Muscle of leg (tissue), 16 donors: ENCODE measurements at places on chromosomes 13 and 19. TPM values are rescaled to one million over a fixed set of nuclear protein-coding genes. Genes with fewer than 3 reads are reported as not detected.

DNA sequence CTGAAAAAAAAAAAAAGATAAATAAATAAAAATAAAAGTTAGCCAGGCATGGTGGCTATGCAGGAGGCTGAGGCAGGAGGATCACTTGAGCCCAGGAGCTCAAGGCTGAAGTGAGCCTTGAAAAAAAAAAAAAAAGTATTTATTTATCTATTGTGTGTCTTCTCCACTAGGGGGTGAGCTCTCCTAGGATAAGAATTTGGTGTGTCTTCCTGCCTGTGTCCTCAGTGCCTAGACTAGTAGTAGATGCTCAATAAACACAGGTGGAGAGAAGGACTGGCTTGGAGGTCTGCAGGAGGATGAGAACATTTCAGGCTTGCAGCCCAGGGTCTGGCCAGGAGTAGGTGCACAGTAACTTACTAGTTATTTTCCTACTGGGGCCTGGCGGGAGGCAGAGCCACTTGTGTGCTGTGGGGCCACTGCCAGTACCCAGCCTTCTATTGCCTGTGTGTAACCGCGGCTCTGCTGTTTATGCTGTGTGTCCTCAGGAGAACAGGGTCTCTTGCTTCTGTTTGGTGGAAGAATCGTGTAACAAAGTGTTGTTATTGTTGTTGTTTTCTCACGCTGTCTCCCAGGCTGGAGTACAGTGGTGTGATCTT, 5.4 kb downstream of the LMTK3 start:
- no peak for DNase-seq

DNA sequence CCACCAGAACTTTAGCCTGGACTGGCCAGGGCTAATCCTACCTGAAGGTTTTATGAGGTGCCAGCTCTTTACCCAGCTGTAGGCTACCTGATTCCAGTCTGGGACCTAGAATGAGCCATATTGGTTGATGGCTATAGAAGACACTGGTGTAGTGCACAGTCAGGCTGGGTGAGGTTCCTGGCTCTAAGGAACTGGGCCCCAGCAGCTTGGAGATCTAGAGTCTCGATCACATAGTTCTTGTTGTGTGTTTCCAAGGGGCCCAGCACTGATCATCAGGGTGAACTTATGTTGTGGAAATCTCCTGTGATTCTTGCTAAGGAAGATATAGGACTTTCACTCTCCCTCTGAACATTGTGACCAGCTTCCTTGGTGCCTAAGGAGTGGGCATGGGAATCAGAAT, 236.3 kb downstream of the ZNF536 start:
- DNase-seq = no peak

- peak; percentile 32 for DNase-seq
These were observed 17.7 kb downstream of the POLRMT start for GRCh38 chr19:615619-616018.

DNA sequence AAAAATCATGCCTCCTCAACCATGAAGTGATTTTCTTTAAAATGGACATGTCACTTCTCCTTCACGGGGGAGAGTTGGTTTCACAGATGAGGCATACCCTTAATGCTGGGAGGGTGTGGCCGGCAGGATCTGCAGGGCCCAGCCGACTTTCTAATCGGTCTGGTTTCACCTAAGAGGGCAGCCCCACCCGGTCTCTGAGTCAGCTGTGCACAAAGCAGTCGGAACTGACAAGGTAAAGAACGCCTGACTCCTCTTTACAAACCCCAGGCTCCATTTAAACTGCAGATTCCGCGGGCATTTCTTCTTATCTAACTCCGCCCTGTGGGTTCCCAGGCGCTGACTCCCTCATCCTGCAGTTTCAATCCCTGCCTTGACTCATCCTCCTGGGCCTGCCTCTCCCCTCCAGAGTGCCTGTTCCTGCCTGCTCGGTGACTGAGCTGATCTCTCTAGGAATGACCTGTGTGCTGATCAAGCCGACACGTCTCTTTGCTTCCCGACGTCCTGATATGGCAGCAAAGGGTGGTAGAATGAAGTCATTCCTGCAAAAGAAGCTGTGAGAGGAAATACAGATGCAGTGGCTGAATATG, 63.4 kb downstream of the EFNB2 start:
- no peak for DNase-seq

GRCh38 chr19:40584007-40584406, 7.3 kb downstream of the SHKBP1 start:
- DNase-seq = no peak

DNA sequence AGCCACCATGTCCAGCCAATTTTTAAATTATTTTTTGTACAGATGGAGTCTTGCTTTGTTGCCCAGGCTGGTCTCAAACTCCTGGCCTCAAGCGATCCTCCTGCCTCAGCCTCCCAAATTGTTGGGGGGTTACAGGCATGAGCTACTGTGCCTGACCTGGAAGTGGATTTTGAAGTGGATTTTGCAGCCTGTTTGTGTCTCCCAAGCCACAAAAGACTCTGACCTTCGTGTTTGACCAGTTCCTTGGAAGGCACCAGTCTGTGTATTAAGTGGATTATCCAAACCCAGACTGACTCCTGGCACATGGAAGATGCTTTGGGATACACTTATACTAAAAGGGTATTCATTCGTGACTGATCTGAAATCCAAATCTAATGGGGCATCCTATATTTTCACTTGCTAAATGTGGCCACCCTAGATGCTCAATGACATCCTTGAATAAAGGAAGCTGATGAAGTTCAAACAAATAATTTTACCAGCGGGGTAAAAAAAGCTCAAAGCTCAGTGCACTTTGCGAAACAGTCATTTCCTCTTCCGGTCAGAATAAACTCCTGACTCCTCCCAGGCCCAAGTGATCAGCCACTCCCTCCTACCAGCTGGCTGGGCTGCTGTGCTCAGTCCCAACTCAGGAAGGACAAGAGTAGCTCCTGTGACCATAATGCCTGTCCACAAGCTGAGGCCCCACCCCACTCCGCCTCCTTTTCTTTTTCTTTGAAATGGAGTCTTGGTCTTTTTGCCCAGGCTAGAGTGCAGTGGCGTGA, 32.6 kb upstream of the GATAD2A start:
- DNase-seq = peak; percentile 74

DNA sequence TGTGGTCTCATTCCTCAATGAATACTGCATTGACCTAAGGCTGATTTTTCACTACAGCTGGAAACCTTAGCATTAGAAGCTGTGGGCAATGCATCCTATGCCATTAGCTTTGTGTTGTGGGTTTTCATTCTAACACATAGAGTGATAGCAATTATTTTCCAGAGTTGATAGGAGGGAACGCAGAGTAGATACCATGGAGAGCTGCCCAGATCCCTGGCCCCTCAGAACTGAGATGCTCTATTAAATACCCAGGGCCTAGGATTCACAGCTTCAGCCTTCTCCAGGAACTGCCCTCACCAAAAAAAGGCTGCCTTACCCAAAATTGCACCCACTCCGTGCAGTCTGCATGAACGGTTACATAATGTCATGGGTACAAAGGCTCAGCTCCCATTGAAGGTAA, 444.4 kb downstream of the SUCLA2 start:
- no peak for DNase-seq

DNA sequence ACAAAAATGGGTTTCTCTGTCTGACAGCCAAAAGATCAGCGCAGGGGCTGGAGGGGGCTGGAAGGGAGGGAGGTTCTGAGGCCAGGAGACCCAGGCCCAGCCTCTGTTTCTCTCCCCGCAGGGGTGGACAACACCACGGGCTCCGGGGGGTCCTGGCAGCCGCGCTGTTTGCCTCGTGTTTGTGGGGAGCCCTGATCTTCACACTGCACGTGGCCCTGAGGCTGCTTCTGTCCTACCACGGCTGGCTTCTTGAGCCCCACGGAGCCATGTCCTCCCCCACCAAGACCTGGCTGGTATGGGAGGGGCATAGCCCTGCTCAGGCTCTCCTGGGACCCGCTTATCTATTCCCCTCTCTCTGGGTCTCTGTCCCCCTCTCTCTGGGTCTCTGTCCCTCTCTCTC, 9.6 kb downstream of the CPT1C start:
- DNase-seq = no peak

DNA sequence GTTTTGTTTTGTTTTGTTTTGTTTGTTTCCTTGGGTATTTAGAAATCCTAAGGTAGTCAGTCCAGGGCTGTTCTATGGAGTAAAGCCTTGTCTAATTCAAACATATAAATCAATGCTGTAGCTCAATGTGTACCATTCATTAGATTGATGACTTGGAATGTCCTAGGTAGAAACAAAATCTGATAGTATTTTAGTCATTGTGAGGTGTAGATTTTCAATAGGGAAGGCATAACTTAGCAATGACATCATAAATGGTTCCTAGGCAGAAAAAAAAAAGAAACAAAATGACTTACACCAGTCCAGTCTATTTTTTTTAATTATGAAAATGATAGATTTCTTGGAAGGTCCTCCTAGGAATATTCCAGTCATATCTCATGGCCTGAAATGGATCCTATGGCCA, 189.9 kb downstream of the SPRY2 start:
- DNase-seq = no peak

DNA sequence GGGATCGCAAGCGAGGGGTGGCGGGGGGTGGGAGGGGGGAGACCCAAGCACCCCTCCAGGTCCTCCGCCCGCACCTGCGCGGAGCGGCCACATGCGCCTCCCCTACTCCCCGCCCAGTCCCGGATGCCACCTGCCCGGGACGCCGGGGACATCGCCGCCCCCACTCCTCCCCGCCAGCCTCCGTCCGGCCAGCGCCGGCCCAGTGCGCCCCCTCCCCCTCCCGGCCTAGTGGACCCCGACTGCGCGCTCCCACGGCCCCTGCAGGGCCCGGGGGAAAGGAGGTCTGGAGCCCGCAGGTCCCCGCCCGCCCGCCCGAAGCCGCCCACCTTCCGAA, 263 bp downstream of the RHPN2 start:
- peak; percentile 8 for DNase-seq

- DNase-seq = no peak
These were observed 29.5 kb upstream of the AKT2 start for GRCh38 chr19:40314656-40315055.

DNA sequence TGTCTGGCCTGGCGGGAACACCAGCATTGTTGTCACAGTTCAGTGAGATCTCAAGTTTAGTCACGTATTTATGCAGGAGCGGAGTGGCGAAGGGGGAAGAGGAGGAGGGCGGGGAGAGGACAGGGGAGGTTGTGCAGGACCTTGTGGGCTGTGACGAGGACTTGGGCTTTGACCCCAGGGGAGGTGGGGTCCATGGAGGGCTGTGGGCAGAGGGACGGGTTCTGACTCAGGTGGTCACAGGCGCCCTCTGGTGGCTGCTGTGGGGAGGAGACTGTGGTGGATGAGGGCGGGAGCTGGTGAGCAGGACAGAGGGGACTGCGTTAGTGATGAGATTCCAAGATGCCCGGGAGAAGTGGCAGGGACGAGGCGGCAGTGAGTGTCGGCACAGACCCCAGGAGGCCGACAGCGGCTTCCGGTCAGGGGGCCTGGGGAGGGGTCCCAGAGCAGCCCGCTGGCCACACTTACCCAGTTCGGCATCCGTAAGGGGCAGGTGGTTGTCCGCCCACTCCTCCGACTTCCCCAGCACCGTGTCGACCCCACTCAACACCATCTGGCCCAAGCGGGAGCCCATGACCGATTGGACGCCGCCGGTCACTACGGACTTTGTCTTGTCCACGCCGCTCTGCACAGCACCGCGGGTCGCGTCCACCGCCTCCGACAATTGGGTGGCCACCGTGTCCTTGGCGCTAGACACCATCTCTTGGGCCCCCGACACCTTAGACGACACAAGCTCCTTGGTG, 15.7 kb downstream of the PLIN3 start:
- peak; percentile 56 for DNase-seq

- no peak for DNase-seq
These were observed 64.1 kb downstream of the KLF12 start for GRCh38 chr13:74070065-74070464.

DNA sequence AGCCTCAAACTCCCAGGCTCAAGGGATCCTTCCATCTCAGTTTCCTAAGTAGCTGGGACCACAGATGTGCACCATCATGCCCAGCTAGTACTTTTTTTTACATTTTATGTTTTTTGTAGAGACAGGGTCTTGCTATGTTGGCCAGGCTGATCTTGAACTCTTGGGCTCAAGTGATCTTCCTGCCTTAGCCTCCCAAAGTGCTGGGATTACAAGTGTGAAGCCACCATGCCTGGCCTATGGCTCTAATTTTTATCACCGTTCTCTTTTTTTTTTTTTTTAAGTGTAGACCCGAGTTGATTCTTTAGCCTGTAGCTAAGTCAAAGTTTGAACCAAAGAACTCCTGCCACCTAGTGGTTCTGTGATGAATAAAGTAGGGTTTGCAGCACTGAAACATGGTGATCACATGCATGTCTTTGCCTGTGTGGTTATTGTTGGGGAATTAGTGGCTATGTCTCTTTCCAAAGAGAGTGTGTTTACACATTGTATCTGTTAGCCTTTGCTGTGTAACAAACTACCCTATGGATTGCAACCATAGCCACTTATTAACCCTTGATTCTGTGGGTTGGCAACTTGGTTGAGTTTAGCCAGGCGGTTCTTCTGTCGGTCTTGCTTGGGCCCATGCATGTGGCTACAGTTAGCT, 11.6 kb downstream of the NFILZ start:
- DNase-seq = peak; percentile 59

GRCh38 chr13:103539265-103539664, 473.0 kb upstream of the SLC10A2 start:
- DNase-seq = no peak

DNA sequence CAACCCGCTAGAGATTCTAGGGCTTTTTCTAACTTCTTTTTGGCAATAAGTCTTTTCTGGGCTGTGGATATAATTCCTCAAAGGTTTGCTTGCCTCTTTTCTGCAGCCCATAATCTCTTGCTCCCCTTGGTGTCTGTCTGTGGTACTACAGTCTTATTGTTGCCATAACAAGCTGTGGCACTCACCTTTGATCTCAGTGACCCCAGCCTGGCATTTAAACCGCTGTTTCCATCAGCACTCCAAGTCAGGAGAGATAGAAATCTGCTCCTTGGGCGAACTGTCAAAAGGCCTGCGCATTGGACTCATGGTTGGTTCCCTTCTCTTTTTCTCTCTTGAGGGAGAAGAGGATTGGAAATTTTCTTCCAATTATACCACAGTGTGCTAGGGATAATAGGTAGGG, 14.5 kb upstream of the MPHOSPH8 start:
- no peak for DNase-seq

DNA sequence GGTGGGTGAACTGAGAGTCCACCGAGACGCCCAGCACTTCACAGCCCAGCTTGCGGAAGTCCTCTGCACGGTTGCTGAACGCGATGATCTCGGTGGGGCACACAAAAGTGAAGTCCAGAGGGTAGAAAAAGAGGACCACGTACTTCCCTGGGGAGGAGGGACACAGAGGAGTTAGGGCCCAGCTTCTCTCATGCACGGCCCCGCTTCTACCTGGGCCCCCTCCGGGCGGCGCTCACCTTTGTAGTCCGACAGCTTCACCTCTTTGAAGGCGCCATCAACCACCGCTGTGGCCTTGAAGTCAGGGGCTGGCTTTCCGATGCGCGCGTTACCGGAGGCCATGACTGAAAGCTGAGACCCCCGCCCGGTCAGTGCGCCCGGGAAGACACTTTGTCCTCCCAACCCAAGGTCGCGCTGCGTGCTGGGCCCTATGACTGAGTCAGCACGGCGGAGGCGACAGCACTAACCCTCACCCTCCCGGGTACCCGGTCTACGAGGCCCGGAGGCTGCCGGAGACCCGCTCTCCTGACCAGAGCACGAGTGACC, 606 bp downstream of the PRDX2 start:
- peak; percentile 30 for DNase-seq

Gene CATSPERD
- not detected for polyA plus RNA-seq

Gene LHB
- not detected for polyA plus RNA-seq

Gene CBLC
- polyA plus RNA-seq = not detected

Gene PSG7
- 0.09 TPM for polyA plus RNA-seq

Gene KCNC3
- 0.96 TPM for polyA plus RNA-seq

Gene PBX4
- polyA plus RNA-seq = 2.8 TPM

Gene LGALS14
- polyA plus RNA-seq = 0.26 TPM

Gene TPP2
- 43.6 TPM for polyA plus RNA-seq
